ENCODE measurements at places on chromosomes 13 and 19.
A peak's percentile ranks its signal among the peaks of the same experiment; 100 is the strongest.

- peak; percentile 93 for DNase-seq
Observed at GRCh38 chr19:45478454-45479238, 10.8 kb downstream of the FOSB start.

GRCh38 chr13:46150134-46150693 lies 31.8 kb downstream of the LCP1 start:
- DNase-seq: no peak

GRCh38 chr19:15891434-15891833 lies 6.4 kb downstream of the CYP4F2 start:
- DNase-seq: no peak

- DNase-seq: no peak
Observed at GRCh38 chr13:99310382-99311031, 3.3 kb upstream of the GPR183 start.

GRCh38 chr13:46343279-46343994 lies 43.6 kb downstream of the RUBCNL start:
- DNase-seq: no peak

DNA sequence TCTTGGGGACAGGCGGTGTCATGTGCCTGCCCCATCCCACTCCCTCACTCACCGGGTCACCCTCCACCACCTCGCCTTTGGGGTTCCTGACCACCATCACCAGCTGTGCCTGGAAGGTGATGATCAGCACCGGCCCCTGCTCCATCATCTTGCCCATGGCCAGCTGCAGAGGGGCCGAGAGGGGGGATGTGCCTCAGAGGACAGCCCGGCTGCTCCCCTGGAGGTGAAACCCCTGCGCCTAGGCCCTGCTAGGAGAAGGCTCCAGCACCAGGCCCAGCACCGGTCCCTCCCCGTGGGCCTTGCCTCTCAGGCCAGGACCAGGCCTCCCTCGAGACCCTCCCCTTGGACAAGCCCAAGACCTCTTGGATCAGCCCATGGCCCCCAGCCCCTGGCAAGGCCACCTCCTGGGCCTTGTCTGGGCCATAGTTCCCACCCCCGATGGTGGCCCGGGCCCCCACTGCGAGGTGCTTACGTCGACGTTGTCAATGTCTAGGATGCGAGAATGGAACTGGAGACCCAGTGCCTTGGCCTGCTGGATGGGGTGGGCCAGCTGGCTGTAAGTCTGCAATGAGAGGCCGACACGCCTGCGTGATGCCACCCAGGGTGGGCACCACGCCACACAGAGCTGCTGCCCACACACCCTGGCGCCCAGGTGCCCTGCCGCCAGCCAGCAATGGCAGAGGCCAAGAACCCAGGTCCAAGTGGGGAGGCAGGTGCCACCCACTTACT lies 1.8 kb upstream of the CTXN1 start:
- no peak for DNase-seq

- no peak for DNase-seq
Observed at GRCh38 chr13:20399961-20400360, 125.7 kb downstream of the CRYL1 start.

GRCh38 chr13:97221466-97221865 lies 667 bp upstream of the MBNL2 start:
- DNase-seq: no peak

DNA sequence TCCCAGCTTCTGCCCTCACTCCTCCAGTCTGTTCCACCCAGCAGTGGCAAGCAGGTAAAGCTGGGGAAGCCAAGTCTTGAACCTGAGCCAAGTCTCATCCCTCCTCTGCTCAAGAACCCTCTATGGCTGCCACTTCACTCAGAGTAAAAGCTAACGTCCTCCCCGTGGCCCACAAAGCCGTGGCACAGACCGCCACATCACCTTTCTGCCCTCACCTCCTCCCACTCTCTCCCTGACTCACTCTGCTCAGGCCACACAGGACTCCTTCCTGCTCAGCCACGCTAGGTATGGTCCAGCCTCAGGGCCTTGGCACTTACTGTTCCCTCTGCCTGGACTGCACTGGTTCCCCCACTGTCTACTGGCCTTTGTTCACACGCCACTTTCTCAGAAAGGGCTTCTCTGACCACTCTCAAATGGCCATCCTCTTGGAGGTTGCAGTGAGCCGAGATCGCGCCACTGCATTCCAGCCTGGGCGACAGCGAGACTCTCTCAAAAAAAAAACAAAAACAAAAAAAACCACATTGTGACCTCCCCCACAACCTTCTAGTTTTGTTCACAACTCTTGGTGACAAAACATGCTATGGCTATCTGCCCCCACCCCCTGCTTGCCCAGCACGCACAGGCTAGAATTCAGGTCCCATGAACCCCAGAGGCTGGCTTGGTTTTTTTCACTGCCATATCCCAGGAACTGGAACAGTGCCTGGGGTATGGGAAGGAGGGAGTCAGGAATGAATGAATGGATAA lies 15.8 kb downstream of the NDUFB7 start:
- DNase-seq: no peak

- DNase-seq: no peak
Observed at GRCh38 chr19:3463714-3464586, 16.4 kb downstream of the SMIM24 start.

DNA sequence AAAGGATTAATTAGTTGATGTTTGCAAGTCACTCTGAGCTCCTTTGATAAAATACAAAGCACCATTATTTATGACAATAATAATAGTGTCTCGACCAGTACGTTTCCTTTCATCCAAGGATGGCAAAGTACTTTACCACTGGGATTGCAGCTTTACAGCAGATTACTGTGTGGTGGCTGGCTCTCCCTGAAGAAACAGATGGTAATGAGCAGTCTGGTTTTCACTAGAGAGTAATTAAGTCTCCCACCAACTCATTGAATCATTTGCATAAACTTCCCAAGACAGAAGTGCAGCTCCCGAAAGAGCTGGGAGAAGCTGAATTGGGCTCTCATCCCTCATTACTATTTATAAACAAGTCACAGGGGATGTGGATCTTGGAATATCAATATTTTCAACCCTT lies 48.7 kb downstream of the KLF5 start:
- no peak for DNase-seq

GRCh38 chr13:109755997-109756396 lies 30.4 kb downstream of the IRS2 start:
- DNase-seq: no peak

DNA sequence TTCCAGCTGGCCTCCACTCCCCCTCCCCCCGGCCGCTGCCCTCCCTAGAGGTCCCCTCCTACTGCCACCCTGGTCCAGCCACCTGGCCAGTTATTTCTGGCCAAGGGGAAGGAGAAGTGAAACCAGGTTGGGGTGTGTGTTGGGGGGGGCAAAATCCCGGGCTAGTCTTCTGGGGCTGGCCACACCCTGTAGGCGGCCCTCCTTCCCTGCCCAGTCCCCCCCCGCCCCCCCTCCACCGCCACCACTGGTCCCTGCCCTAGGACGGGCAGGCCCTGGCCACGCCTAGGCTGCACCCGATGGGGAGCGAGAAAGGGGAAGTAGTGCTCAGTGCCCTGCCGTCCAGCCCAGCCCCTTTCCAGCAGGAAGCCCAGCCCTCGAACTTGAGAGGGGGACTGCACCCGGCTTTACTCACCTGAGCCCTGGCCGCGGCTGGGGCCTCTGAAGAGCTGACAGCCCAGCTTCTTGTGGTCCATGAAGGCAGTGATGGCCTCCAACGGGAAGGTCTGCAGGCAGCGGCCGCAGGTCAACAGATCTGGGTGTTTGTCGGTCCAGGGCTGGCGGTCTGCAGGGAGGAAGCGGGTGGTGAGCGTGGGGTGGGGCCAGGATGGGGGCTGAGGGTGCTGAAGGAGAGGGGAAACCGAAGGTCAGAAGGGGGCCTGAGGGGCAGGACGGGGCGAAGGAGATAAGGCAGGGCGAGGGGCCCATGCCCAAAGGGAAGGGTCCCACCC lies 813 bp downstream of the ZNF296 start:
- peak; percentile 24 for DNase-seq

DNA sequence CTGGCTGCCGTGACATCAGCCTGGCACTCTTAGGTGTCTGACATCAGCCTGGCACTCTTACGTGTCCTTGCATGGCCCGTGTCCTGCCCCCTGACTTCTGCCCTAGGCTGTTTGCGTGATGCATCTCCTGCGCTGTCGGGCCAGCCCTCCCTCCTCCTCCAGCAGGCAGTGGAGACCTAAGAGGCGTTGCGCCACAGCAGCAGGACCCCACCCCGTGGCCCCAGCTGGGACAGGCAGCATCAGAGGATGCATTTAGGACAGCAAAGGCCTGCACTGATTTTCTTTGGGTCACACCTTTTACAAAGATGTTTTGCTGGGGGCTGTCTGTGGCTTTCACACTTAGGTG lies 65.3 kb downstream of the GPR12 start:
- no peak for DNase-seq

GRCh38 chr13:77114271-77114670 lies 87.3 kb upstream of the FBXL3 start:
- no peak for DNase-seq

DNA sequence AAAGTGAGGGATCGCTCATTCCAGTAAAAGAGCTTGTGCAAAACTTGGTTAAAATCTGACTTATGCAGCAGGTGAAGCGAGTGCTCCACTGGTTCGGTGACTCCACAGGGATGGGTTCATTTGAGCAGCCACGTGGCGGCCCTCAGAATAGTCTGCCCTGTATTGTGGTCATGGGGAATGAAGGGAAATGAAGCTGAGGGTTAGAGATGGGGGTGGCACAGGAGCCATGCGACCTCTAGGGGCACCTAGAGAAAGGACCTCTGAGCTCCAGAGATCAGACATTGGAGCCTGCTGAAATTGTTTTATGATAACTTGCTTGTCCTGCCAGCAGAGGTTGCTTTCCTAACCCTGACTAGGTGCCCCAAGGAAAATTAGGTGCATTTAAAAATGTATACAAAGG lies 26.6 kb downstream of the CBY2 start:
- DNase-seq: no peak

- DNase-seq: no peak
Observed at GRCh38 chr19:51103926-51104341, 4.3 kb downstream of the CTU1 start.

DNA sequence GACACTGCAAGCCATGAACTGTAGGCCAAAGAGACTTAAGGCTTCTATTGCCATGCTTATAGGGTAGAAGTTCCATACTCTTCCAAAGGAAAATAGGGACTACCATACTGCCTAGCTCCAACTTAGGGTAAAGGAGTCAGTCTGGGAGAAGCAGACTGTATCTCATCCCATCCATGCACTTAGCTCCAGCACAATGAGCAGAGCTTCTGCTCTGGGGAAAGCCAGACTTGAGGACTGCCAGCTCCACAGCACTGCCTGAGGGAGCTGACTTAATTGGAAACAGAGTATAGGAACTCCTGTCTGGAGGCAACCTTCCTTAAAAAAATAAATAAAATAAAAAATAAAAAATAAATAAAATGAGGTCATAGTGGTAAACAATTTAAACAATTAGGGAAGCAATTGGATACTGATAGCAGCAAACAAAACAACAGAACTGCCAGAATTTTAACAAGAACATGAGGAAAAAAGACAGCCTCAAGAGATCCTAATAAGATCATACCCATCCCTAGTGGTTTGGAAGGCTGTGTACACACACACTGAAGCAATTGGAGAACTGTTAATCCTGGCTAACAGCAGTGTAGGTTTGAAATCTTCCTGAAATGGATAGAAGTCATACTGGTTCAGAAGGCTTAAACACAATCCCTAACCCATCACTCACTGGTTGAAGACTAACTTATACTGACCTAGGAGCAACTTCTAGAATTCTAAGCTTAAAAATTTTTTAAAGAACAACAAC lies 550.1 kb downstream of the TBC1D4 start:
- DNase-seq: no peak

DNA sequence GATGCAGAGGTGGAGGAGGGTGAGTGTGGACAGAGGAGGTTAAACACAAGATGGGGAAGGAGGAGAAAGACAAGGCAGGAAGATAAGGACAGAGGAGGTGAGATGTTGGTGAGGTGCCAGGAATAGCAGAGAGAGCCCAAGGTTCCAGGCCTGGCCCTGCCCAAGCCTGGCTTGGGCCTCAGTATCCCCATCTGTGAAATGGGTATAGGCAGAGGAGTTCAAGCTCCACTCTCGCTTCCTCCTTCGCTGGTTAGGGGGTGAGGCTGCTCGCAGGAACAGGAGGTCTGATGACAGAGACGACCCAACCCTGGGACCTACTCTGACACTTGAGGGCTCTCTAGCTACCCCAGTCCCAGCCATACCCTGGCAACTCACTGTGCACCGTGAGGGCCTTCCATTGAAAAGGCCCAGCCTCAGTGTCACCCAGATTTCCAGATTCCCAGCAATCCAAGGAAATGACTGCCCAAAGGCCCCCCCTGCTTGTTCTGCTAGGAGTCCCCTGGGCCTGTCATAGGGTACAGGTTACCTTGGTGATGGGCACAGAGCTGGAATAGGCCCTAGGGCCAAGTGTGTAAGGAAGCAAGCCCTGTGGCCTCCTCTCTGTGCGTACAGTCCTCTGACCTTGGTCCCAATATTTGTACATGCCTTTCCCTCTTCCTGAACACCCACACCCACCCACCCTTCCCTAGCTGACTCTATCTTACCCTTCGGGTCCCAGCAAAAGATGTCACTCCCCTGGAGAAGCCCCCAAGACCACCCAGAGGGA lies 8.6 kb upstream of the ANGPTL8 start:
- DNase-seq: no peak

- DNase-seq: no peak
Observed at GRCh38 chr13:23655321-23655720, 85.1 kb downstream of the TNFRSF19 start.

All from activated naive CD4-positive, alpha-beta T cell treated with Interleukin-2 at 50 U/mL for 16 hours (primary cell).